B cell (primary cell): ENCODE measurements at places on chromosomes 4 and X. TPM values are rescaled to one million over a fixed set of nuclear protein-coding genes. Genes with fewer than 3 reads are reported as not detected.

MAGEB1 gene
- not detected in 2 replicates for total RNA-seq

SPIN2A gene
- 3.3 and 3.7 TPM in 2 replicates for total RNA-seq

DCHS2 gene
- total RNA-seq: 0.02 and 0.27 TPM in 2 replicates

SHISA3 gene
- total RNA-seq: not detected in 2 replicates

REELD1 gene
- 2.6 and 6.0 TPM in 2 replicates for total RNA-seq

ZAR1 gene
- not detected in 2 replicates for total RNA-seq
